Body of pancreas (tissue), 4 donors: ENCODE measurements at places on chromosomes 16 and 17.

GRCh38 chr17:70343114-70343513 lies 173.8 kb downstream of the KCNJ2 start:
- no peak for DNase-seq

GRCh38 chr16:23317266-23317661 lies 15.2 kb downstream of the SCNN1B start:
- peak; percentile 61 for DNase-seq

- DNase-seq = peak; percentile 37
Observed at GRCh38 chr16:29811896-29812665, at the start of gene PRRT2. Gene PRRT2, plus strand, starts transcription at chr16:29812193. Its CDS starts 862 bp downstream, at chr16:29813055.

DNA sequence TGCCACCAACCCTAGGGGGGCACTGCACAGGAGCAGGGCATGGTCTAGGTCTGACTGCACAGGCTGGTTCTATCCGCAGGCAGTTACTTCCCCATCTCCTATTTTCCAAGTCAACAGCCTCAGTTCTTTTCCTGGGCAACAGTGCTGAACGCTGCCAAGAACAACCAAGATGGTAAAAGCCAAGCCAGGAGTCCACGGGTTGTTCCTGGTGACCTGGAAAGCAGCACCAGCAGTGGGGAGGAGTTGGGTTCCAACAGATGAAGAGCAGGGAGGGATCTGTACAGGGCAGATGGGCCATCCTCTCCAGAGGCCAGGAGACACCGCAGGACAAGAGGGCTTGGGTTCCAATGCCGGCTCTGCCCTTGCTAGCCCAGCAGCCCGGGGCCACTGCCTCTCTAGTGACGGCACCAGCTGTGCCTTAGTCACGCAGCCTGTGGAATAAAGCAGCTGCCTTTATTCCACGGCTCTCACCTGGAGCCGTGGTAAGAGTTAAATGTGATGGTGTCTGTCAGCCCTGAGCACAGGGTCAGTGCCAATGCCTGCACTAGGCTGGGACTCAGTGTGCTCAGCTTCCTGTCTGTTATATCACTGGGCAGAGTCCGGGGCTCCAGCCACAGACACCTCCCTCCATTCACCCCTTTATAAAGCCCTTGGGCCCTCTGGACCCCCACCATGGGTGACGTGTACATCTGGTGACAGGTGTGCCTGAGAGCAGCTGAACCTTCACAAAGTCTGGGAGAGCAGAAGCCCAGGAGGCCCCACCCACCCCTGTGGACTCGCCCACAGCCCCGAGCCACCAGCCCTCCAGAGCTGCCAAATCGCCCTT lies 44.9 kb downstream of the MARF1 start:
- no peak for DNase-seq

DNA sequence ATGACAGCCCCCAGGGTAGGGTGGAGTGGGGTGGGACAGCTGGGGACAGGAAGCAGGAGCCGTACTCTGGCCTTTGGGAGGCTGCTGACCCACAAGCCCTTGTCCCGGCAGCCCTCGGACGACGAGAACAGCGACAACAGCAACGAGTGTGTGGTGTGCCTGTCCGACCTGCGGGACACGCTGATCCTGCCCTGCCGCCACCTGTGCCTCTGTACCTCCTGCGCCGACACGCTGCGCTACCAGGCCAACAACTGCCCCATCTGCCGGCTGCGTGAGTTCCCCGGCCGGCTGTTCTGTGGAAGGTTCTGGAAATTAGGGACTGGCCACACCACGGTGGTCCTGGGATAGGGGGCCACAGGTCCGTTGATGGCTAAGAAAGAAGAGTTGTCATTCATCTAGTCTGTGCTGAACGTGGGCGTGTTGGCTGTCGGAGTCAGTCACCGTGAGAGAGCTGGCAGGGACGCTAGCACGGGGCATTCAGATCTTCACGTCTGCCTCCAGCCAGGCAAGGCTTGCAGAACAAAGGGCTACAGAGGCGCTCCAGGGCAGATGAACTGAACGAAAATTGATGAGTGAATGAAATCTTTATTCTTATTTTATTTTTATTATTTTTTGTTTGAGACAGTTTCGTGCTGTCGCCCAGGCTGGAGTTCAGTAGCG lies 19.8 kb upstream of the NUDT16L1 start:
- DNase-seq = no peak

GRCh38 chr17:79832218-79833109 lies 6.8 kb downstream of the CBX4 start:
- DNase-seq = peak; percentile 37

DNA sequence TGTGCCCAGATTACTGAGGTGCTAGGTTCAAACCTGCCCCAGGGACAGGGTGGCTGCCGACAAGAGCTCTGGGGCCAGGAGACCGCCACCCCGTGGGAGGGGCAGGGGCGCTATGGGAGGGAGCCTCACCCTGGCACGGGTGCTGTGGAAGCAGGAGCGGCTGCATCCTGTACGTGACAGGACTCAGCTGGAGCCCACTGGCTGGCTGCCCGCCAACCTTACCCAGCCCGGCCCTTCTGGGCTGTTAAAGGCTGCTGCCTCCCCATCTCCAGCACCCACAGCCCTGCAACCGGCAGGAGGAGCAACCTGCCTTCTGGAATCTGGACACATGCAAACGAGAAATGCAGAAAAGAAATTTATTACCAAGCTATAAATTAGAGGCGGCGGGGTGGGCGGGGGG lies 11.2 kb downstream of the PAM16 start:
- no peak for DNase-seq

DNA sequence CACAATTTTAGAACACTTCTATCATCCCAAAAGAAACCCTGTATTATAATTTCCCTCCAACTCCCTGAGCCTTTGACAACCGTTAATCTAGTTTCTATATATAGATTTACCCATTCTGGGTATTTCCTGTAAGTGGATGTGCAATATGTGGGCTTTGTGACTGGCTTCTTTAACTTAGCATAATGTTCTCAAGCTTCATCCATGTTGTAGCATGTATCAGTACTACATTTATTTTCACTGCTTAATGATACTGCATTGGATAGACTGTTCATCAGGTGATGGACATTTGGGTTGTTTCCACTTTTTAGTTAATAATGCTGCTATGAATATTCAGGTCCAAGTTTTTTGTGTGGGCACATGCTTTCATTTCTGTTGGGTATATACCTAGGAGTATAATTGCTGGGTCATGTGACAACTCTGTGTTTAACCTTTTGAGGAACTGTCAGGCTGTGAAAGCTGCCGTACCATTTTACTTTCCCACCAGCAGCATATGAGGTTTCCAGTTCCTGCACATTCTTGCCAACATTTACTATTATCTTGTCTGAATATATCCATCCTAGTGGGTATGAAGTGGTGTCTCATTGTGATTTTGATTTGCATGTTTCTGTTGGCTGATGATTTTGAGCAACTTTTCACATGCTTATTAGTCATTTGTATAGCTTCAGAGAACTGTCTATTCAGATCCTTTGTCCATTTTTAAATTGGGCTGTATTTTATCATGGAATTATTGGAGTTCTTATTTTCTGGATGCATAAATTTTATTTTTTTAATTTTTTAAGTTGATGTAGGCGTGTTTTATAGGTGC lies 16.4 kb downstream of the REXO5 start:
- DNase-seq = no peak

GRCh38 chr17:78133179-78133951 lies 2.8 kb downstream of the TMC8 start:
- DNase-seq = no peak

- no peak for DNase-seq
Observed at GRCh38 chr17:17528696-17529652, 32.8 kb upstream of the RASD1 start.

- no peak for DNase-seq
Observed at GRCh38 chr17:75013092-75013559, 656 bp downstream of the MRPL58 start.

DNA sequence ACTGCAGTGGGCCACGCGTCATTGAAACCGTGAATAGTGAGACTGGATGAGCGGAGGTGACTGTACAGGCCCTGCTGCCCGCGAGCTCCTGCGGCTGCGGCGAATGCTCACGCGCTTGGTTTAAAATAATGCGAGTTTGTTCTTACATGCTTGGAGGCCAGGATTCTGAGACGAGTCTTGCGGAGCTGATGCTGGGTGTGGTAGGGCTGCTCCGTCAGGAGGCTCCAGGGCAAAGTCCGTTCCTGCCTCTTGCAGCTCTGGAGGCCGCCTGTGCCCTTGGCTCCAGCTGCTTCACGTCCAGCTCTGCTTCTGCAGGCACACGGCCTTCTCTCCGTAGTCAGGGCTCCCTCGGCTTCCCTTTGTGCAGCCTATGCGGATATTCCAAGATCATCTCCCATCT lies 9.5 kb downstream of the ACSF3 start:
- no peak for DNase-seq

DNA sequence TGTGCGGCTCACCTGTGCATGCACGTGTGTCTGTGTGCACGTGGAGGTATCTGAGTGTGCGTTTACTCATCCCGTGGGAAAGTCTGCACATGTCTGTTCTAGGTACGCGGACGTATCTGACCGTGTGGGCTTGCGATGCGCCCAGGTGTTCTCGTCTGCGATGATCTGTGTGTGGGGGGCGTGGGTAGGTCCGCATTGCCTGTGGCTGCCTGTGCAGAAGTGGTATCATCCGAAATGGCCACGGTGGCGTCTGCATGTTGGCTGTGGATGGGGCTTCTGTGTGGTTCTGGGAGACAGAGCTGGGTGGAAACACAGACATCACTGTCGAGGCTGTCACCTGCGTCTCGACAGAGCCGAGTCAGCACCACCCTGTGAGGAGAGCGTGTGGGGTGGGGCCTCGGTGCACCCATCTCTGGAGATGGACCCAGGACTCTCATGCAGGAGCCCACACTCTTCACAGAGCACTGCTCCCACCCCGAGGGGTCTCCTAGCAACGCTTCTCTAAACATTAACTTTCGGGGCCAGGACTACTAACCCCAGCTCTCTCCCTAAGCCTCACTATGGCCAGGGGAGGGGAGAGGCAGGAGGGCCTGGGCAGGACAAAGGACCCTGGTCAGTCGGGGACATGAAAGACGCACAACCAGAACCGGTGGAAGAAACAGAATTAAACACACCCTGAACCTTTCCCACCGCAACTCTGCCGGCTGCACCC lies 8.4 kb downstream of the DPEP1 start:
- no peak for DNase-seq

- DNase-seq = no peak
Observed at GRCh38 chr17:44872131-44872768, 24.6 kb downstream of the HIGD1B start.

- DNase-seq = no peak
Observed at GRCh38 chr16:65981057-65981456, 385.4 kb upstream of the CDH5 start.

- DNase-seq = no peak
Observed at GRCh38 chr16:65049679-65050078, 72.2 kb downstream of the CDH11 start.

DNA sequence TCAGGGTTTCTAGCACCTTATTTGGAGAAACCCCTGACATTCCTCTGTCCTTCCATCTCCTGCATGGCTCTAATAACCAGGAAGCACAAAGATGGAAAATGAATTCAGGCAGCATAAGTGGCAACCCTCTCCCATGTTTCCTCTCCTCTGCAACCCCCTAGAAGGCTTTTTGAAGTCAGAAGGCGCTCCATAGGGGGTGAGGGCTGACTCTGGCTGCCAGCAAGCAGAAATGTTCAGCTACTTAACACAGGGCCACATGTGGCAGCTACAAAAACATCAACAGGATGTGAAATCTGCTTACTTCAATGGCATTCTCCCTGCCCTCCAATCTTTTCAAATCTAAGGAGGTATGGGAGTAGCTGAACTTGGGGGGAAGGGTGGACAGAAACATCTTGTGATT lies 55.2 kb upstream of the IRX5 start:
- no peak for DNase-seq

DNA sequence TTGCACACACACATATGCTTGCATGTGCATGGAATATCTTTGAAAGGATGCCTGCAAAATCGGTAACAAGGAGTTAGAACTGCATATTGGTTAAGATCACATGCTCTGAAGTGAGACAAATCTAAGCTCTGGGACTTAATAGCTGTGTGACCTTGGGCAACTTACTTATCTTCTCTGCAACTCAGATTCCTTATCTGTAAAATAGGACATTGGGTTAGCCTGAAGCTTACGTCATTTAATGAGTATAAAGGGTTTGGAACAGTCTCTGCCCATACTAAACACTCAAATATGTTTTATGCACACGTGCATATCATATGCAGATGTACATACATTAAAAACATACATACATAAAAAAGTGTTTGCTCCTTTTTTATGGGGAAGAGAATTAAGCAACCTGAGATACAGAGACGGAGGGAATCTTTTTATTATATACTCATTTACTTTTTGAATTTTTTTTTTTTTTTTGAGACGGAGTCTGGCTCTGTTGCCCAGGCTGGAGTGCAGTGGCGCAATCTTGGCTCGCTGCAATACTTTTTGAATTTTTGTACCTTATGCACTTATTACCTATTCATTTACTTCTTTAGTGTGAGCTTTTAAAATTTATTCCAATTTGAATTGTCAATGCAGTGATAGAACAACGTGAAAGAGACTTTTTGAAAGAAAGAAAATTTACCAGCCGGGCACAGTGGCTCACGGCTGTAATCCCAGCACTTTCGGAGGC lies 206.2 kb downstream of the CCDC182 start:
- DNase-seq = no peak

DNA sequence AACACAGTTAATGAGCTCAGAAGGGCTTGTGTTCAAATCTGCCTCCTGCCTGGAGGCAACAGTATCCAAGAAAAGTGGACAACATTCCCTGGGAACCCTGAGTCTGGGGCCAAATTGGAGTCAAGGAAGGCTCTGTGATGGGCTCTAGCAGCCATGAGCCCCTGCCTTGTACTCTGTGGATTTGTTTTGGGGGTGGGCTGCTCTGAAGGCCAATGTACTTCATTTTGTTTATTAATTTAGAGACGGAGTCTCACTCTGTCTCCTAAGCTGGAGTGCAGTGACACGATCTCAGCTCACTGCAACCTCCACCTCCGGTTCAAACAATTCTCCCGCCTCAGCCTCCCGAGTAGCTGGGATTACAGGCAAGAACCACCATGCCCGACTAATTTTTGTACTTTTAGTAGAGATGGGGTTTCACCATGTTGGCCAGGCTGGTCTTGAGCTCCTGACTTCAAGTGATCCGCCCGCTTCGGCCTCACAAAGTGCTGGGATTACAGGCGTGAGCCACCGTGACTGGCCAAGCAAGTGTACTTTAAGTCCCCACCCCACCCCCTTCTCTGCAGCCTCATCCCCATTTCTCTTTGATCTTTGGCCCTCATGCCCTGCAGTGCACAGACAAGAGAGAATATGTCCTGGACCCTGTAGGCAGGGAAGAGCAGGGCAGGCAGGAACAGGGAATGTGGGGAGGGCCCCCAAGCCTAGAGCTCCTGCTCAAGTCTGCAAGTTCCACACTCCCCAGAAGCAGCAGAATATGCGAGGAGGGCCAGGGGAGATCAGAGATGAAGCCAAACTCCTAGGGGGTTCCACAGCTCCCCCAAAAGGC lies 2.7 kb upstream of the GIP start:
- no peak for DNase-seq

GRCh38 chr17:3974980-3975379 lies 10.7 kb upstream of the ATP2A3 start:
- DNase-seq = no peak

DNA sequence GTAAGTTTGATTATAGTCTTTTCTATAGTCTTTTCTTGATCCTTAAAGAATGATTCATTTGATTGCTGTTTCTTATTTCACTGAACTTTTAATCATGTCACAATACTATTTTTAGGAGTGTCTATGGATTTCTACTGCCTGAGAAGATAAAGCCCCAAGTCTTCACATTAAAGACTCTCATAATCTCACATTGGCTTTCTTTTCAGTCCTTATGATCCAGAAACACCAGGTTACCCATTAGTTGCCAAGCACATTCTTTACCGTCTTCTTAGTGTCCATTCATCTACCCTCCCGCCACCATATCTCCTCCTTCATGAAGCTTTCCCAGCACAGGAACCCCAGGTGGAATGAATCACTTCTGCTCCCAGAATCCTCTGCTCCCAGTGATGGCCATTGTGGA lies 49.5 kb upstream of the MYOCD start:
- no peak for DNase-seq
